ENCODE measurements at places on chromosomes 11 and 22.

DNA sequence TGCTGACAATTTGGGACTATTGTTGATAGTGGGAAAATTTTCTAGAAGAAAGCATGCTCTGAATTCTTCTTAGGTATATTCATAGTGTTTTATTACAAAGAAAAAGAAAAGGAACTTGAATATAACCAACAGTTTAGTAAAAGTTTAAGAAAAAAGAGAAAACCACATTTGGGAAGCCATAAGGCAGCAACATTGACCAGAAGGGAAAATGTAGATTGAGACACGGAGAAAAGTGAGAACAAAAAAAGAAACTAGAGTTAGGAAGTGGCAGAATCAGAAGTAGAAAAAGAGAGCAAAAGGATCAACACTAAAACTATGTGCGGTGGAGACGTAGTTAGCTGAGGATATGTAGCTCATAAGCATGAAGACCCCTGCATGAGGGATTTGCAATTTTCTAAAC, 1398.2 kb downstream of the LRRC4C start:
- no peak for DNase-seq

DNA sequence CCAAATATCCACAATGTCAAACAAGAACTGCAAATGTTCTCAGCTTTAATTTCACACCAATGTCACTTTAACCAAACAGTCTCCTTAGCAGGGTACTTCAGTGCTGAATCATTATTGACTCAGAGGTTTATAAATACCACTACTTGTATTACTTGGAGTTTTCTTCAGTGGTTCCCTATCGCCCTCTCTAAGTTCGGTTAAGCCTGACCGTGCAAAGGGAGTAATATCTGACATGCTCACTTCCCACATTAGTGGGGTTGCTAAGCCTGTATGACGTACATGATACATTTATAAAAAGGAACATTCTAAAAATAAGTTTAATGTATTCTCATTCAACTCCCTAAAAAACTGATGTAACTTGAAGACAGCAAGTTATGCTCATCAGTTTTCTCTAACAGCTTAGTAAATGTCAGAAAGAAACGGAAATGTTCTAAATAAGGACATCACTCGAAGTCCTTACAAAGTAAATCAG, 93.1 kb upstream of the ZC3H12C start:
- DNase-seq: peak; percentile 24

DNA sequence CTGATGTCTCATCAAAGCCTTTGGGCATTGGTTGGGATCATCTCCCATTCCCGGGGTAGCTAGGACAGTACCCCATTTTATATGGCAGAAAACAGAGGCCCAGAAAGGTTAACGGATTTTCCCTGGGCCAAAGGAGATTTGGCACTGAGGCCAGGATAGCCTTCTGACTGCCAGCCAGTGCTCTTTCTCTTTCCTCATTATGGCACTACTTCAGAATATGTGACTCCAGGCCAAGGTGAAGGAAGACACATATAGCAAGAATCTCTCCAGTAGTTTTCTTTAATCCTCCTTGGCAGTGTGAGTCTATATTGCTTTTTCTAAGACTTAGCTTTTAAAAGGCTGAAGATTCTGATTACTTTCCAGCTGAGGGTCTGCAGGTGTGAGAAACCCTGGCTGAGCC, 94.8 kb upstream of the AMOTL1 start:
- no peak for DNase-seq

DNA sequence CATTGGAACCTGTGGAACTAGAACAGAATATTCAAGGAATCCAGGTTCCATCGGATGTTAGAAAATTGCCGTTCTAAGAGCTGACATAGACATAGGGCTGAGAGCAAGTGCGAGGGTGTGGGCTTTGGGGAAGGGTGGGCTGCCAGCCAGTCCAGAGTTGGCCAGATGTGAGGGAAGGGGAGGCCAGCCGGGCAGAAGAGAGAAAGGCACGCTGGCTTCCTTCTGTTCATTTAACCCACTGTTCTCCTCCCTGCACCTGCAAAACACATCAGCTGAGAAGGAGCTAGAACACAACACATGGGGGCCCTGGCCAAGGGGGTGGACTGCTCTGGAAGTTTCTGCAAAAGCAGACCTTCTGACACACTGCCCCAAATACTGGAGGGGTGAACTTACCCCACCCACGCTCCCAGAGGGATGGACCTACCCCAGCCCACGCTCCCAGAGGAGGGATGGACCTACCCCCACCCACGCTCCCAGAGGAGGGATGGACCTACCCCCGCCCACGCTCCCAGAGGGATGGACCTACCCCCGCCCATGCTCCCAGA, 98.0 kb downstream of the SHANK2 start:
- no peak for DNase-seq

DNA sequence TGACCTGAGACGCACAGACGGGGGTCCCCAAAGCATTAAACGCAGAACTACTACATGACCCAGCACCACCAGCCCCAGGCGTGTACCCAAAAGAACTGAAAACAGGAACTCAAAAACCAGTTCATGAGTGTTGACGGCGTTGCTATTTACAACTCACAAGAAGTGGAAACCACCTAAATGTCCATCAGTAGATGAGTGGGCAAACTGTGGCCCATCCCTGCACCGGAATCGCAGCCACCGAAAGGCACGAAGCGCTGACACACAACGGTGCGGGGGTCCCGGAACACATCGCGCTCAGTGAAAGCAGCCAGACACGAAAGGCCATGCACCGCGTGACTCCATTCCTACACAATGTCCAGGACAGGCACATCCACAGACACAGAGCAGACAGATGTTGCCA, 79.2 kb downstream of the TRMU start:
- DNase-seq: no peak

GRCh38 chr11:2268729-2269600, 1.4 kb downstream of the ASCL2 start:
- no peak for DNase-seq

GRCh38 chr11:61947486-61948210, 2.5 kb upstream of the BEST1 start:
- DNase-seq: peak; percentile 76

Data from GM19239 (cell line).